ENCODE measurements at places on chromosomes 6 and 20.

- DNase-seq, result no peak
These were observed 25.1 kb upstream of the TAF8 start for GRCh38 chr6:42025066-42025844.

GRCh38 chr6:111980971-111981840 is 72.7 kb upstream of the CCN6 start:
- no peak for DNase-seq

GRCh38 chr20:41205313-41205712 is 68.0 kb downstream of the PLCG1 start:
- no peak for DNase-seq

GRCh38 chr20:10609770-10610169 is 64.0 kb downstream of the JAG1 start:
- DNase-seq, result no peak

DNA sequence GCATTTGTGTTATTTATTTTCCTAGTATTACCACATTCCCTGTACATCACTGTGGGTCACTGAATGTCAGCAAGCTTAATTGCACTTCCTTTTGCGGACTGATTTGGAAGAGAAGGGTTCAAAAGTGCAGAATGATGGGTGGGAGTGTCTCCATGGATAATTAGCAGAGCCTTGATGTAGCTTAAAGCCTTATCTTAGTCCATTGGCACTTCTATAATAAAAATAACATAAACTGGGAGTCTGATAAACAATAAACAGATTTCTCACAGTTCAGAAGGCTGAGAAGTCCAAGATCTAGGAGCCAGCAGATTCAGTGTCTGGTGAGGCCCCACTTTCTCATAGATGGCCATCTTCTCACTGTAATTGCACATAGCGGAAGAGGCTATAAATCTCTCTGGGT is 501.1 kb upstream of the POU3F2 start:
- no peak for DNase-seq

DNA sequence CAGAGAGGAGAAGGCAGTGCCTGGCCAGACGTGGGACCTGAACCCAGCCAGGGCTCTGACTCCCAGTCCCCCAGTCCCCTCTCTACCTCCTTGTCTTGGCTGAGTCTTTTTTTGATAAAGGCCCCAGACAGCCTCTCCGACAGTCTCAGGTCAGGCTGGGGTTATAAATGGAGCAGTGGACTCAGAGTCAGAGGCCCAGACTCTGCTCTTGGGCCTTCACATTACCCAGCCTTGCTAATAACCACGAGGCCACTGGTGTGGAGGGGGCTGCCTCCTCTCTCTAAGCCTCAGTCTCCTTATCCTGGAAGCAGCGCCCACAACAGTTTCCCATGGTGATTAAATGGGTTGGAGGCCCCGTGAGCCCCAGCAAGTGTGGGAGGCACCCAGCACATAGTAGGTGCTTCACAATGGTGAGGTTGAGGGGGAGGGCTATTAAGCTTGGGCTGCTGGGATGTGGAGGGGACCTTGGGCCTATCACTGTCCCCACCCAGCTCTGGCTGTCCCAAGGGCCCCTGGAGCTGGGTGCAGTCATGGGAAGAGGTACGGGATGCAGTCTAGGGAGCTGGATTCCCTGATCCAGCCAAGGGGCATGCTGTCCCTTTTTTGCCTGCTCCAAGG is 35.7 kb downstream of the TGM2 start:
- no peak for DNase-seq

GRCh38 chr6:57226221-57226620 is 4.1 kb upstream of the RAB23 start:
- DNase-seq, result no peak

- no peak for DNase-seq
These were observed 343.4 kb downstream of the KIF16B start for GRCh38 chr20:16229813-16230212.

- no peak for DNase-seq
These were observed 624.5 kb downstream of the PKHD1 start for GRCh38 chr6:51462896-51463295.

DNA sequence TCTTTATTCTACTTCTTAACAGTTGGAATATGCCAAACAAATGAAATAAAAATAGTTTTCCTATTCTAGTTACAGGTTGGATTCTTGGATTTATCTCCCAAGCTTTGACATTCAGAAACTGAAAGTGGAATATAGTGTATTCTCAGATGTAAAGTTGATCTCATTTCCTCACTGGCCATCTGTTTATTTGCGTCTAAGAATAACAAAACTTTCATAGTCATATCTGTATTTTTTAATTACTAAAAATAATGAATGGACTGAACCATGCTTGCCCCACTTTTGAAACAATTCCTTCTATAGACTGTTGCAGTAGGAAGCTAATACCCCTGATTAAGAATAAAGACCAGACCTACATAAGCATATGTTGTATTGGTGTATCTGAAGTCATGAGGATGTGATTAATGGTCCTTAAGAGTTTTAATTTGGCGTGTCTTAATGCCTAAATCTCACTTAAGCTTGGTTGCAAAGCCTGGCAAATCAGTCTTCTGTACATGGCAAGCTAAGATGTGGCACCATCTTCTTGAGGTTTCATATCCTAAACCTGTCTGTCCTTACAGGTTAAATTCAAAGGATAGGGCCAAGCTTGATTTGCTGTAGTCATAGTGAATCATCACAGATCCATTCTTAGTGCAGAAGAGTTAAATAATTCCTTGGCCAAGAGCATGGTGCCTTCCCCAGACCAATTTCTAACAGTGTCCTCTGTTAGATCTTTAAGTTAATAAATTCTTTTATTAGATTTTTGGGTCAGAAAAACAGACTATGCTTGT is 58.9 kb downstream of the FOXO3 start:
- no peak for DNase-seq

- DNase-seq, result no peak
These were observed 277.7 kb downstream of the ADGB start for GRCh38 chr6:146876271-146877151.

GRCh38 chr6:161198176-161198575 is 75.7 kb downstream of the AGPAT4 start:
- no peak for DNase-seq

DNA sequence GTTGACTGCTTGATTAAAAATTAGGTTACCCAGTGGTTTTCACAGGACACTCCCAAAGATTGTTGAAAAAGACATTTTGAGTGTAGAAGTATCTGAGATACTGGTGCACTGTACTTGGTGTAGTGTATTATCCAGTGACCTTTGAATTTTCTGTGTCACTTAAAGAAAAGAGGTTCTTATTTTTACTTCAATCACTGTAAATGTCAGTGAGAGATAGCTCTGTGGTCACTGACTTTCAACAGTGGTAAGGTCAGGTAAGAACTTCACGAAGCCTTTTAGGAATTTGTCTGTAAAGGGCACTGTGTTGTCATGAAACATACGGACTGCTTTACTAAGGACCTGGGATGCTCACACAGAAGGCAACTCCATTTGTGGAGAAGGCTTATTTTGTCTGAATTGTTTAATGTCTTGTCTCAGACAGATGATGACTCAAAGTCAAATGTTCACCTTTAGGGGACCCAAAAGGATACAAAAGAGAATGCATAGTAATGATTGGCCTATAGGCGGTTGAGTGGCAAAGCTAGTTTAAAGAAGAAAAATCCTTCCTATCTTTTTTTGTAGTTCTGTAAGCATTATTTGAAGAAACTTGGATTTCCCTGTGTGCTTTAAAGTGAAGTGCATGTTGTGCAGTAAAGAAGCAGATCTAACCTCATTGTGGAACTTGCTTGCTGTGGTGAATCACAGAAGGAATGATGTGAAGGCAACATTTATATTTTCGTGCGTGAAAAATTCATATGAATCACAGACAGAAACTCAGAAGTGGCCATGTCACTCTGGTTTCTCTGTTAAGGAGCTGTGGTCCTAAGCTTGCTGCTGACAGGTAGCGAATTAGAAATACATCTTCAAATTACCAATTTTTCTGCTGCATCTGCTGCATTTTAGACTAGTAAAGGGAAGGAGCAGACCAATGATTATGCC is 47.3 kb downstream of the ZFAND3 start:
- DNase-seq, result no peak

GRCh38 chr6:13434777-13435176 is 52.6 kb downstream of the GFOD1 start:
- DNase-seq, result no peak

DNA sequence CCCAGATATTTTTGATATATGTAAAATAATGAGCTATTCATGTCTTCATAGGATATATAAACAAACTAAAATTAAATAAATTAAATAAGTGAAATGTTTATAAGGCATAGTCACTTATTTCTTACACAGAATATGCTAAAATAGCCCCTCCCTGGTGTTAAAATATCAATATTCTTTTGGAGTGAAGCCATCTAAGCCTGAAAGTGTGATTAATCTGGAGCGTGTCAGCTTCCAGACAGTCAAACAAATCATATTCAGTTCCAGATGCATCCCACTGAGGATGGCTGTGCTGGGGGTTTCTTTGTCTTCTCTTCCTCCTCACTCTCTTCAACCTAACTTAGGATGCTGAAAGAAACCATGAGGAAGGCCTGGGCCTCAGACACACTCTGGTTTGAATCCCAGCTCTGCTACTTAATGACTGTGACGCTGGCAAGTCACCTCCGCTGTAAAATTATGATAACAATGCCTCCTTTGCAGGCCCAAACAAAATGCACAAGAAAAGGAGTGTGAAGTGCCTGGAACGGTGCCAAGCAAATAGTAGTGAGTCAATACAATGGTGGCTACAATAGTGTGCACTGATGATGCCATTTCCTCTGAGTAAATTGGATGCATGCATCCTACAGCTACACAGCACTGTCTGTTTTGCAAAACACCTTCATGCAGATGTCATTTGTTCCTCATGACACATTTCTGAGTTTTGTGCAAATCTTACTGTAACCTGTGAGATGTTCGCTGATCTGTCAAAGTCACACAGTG is 161.4 kb downstream of the FOXC1 start:
- no peak for DNase-seq

DNA sequence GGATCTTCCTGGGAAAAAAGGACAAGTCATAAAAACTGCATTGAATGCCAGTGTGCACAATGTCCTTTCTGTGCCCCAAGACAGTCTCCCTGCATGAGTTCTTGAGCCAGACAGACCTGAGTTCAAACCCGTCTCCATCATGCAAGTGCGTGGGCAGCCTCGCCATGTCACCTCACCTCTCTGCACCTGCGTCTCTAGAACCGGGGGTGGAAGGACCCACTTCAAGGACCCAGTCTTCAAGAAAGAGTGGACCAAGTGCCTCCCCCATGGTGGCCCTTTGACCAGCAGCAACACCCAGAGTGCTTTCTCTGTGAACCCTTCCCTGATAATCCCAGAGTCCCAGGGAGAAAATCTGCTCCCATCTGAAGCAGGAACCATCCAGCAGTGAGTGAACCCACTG is 23.5 kb upstream of the ANGPT4 start:
- no peak for DNase-seq

- no peak for DNase-seq
These were observed 36.8 kb downstream of the SLC13A3 start for GRCh38 chr20:46614503-46614902.

- DNase-seq, result no peak
These were observed 106.2 kb downstream of the MAP3K7 start for GRCh38 chr6:90480666-90481065.

- no peak for DNase-seq
These were observed 470.7 kb downstream of the HTR1B start for GRCh38 chr6:76992553-76992952.

DNA sequence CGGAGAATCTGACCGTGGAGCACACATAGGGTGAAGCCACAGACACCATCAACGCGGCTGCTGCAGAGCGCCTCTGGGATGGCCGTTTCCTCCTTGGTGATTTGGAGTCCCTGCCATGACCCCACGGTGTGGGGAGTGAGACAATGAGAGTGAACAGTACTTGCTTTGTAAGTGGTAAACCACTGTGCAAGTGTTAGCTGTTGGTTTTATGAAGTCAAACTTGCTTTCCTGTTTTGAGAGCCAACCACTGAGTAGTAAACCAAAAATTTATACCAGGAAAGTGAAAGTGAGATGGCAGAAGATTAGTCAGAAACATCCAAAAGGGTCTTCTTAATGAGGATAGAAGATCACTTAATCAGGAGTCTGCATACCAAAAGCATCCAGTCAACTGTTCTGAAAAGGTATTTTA is 160.7 kb downstream of the FOXC1 start:
- no peak for DNase-seq

DNA sequence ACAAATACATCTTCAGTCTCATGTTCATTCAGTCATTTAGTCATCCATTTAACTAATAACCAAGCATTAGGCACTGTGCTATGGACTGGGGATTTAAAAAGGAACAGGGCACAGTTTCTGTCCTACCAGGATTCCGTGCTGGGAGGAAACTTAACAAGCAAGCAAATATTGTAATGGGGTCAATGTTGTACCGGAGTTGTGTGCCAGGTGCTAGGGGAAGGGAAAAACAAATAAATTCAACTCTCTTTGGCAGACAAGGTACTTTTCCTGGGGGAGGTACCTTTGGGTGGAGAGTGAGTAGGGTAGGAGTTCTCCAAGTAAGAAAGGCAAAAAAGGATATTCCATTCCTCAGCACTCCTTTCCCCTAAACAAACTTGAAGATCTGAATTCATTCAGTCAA is 90.3 kb downstream of the OLIG3 start:
- DNase-seq, result no peak

GRCh38 chr6:51678905-51679620 is 408.4 kb downstream of the PKHD1 start:
- no peak for DNase-seq

DNA sequence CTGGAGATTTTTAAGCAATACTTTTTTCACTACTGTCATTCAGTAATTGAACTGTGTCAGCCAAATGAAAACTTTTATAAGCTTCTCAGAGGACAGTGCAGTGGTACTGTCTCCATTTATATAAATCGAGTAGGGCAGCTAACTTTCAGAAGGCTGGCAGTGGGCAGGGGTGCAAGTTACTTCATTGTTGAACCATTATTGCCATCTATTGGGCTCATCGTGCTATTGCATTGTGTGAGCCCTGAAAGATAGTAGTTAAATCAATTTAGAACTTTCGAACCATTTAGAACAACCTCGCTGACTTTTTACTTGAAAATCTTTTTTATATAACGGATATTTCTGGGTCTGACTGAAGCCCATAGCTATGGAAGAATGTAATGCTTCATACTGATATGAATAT is 347.8 kb upstream of the PLCB4 start:
- DNase-seq, result no peak

DNA sequence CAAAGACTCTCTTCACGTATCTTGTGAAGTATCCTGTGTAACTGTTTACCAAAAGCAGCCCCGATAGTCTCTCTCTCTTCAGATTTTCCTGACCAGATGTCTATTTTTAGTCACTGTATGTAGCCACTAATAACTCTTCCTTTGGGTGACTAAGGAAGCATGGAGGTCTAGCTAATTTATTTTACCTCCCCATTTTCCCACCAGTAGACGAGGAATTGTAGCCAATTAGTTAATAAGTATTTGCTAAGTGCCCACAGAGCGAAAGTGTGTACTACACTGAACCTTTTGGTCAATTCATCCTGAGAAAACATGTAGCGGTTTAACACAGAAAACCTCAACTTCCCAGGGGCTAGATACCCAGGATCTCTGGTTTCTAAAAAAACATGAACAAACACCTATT is 180.6 kb downstream of the TBX18 start:
- DNase-seq, result no peak

GRCh38 chr6:136403110-136403980 is 113.7 kb upstream of the BCLAF1 start:
- DNase-seq, result no peak

Measured in stimulated activated naive CD4-positive, alpha-beta T cell (primary cell).